Activated naive CD4-positive, alpha-beta T cell treated with anti-CD3 and anti-CD28 coated beads for 36 hours (primary cell): ENCODE measurements at places on chromosomes 4 and X. TPM values are rescaled to one million over a fixed set of nuclear protein-coding genes. Genes with fewer than 3 reads are reported as not detected.

DNA sequence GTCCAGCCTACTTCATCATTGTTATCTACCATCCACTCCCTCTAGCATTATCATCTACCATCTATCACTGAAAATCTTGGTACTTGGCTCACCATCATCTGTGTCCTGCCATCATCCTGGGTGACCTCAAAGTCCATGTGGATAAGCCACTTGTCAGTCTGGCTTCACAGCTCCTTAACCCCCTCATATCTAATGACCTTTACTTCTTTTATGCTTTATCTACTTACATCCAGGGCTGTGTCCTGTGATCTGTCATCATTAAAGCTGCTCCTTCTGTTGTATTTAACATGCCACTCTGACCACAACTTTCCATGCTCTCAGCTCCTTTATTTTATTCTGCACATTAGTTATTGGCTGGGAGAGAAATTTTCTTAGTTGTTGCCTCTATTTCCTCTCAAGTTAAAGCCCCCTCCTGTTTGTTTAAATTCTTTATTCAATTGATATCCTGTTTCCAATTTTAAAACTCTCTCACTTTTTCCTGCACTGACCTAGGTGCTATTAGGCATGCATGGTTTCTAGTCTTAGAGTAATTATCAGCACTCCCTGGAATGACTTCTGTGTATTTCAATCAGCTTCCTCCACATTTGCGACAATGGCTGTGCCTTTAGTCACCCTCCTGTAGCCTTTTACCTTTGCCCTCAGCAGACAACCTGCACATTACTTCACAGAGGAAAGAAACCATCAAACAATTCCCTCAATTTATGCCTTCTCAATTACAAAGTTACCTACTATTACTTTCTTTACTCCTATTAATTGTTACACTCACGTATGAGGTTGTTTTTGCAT is 8.1 kb upstream of the FABP2 start:
- no peak for DNase-seq

DNA sequence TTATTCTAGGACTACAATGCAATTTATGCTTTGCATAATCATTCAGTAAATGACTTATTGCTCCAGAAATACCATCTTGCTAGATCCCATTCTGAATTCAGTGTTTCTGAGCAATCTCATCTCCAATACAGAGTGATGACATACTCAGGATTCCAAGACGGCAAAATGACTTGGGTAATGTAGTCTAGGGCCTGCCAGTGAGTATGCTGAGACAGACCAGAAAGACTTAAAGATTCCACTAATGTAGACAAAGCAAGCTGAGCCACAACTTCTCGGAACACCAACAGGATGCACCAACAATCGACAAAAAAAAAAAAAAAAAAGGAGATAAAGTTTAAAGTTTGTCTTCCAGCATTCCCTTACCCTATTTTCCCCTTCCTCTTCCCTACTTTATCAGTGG is 919 bp upstream of the SEC24B start:
- peak; percentile 29 for DNase-seq

GRCh38 chr4:181528570-181529184 is 714.5 kb upstream of the TENM3 start:
- DNase-seq, result peak; percentile 46

DNA sequence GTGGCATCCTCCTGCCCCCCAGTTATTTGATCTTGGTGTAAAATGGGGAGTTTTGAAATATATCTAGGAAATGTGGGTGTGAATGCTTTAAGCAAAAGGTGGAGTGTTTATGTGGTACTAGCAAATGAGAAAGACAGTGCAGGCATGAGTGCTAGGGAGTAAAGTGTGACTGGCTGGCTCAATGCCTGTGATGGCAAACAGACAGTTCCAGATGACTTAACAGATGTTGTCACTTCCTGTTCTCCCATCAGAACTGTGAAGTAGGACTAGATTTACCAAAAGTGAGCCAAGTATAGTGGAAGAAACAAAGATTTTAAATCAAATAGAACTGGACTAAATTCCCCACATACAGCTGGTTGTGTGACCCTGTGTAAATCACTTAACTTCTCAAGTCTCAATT is 8.4 kb upstream of the AMOT start:
- no peak for DNase-seq

DNA sequence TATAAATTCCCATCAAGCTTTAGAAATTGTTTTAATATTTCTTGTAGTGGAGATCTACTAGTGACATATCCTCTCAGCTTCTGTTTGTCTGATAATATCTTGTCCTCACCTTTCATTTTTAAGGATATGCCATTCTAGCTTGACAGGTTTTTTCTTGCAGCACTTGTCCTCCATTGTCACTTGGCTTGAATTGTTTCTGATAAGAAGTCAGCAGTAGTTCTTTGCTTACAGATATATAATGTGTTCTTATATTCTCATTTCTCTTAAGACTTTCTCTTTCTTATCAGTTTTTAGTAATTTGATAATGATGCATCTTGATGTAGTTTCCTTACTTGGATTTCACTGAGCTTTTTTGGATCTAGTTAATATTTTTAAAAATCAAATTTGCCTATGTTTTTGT is 120.6 kb upstream of the NUDT6 start:
- DNase-seq, result no peak

DNA sequence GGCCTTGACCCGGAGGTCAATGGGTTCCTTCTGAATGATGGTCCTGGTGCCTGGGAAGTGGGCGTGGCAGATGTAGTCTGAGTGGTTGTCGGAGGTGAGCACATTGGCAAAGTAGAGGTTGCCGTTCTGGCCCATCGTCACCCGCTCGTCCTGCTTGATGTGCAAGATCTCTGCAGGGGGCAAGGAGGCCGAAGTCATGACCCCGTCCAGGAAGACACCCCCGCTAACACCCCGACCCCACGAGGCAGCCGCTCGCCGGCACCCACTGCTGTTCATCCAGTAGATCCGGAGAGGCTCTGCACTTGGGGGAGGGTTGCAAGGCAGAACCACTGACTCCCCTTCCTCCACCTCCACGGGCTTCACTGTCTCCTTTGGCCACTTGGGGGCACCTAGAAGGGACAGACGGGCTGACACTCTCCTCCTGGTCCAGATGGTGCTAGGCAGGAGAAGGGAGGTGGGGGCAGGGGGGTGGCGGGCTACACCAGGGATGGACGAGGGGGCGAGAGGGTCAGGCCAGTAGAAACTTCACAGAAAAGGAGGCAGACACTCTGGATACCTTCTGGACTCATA is 15.1 kb downstream of the L1CAM start:
- no peak for DNase-seq

DNA sequence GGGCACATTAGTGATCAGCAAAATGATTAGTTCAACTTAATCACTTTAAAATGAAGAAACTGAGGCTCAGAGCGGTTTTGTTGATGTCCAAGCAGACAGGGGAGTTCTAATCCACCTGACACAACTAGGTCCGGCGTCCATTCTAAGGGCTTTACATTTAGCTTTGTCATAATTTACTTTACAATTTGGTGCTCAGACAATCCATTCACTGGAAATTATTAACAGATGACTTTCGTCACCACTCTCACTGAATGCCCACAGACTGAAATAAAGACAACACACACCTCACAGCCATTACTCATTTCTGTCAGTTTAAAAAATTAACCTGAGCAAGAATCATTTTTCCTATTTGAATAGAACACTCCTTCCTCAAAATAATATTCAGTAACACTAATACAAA is 10.8 kb downstream of the NR3C2 start:
- DNase-seq, result no peak

DNA sequence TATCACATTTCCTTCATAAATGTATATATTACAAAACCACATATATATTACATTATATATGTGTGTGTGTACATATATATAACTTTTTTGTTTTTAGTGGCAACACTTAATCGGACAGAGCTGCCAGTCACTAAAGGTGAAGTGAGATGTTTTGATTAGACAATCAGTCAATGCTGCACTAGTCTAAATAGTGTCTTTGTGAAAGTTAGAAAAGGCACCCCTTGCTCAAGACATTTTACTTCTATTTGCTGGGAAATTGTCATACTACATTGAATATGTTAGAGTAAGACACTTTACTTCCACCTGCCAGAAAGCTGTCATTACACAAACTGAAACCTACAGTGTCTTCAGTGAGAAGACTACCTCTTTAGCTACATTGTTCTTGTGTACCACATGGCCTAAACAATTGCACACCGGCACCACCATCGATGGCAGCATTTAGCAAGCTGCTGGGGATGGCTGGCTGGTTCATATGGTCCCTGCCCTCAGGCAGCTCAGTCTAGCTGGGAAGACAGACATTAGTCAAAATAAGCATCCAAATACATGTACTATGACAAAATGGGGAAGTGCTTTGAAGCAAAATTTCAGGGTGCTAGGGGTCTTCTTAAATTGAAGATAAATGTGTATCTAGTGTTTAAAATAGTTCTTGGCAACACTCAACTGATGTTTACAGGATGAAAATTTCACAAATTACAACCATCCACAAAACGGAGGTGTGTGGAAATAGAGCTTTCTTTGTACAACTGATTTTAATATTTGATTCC is 148.1 kb upstream of the GATB start:
- no peak for DNase-seq

SASH3 gene
- 98.7 TPM for total RNA-seq
